CD4-positive, alpha-beta T cell treated with Interleukin-10 for 1 hour (primary cell): ENCODE measurements at places on chromosomes 11 and 22.
A peak's percentile ranks its signal among the peaks of the same experiment; 100 is the strongest.

DNA sequence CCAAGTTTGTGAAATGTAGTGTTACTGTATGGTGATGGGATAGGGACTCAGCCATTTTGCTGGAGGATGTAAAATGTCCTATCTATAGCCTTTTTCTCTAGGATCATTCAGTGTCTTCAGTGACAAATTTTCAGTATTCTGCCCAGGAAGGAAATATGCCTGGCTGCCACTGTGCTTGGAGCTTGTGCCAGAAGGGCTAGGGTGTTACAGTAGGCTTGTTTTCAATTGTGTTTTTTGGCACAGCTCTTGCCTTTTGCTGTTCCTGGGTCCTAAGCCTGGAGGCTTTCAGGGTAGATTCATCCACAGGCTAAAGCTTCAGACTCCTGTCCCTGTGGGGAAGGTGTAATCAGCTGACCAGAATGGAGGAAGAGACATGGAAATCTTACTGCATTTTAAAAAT is 22.0 kb upstream of the PHOX2A start:
- DNase-seq, result no peak

- DNase-seq, result peak; percentile 80
Measured at GRCh38 chr22:39598017-39598965, 27.7 kb downstream of the CACNA1I start.

DNA sequence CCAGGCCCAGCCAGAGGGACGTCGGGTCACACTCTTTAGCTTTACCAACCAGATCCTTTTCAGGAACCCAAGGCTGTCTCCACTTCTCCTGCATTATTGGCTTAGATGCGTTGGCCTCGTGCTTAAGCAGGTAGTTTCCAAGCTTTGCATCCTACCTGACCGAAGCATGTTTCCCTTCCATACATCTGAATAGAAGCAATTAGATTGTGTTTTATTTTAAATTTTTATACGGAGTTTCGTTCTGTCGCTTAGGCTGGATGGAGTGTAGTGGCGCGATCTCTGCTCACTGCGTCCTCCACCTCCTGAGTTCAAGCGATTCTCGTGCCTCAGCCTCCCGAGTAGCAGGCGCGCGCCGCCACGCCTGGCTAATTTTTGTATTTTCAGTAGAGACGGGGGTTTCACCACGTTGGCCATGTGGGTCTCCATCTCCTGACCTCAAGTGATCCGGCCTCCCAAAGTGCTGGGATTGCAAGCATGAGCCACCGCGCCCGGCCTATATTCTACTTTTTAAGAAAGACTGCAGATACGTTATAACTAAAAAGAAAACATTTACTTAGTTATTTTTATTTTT is 677 bp downstream of the DYNC2H1 start:
- no peak for DNase-seq

- no peak for DNase-seq
Measured at GRCh38 chr11:127524618-127525017, 524.0 kb upstream of the KIRREL3 start.

- peak; percentile 91 for DNase-seq
Measured at GRCh38 chr11:57644748-57645688, 4.7 kb downstream of the YPEL4 start.

DNA sequence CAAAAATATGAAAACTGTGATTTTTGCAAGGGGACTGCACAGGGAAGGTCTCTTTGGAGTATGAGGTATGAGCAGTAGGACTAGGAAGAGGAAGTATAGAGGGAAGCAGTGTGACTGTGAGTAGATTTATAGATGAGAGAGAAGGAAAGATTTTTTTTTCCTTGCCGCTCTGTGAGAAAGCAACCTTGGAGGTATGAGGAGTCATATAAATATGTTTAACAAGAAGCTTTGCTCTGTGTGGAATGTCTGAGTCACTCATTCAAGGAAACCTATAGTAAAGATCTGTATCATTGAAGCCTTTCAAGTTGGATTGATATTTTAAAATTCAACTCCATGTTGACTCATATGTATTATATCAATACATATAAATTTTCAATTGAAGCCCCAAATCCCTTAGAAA is 26.2 kb downstream of the DNHD1 start:
- DNase-seq, result no peak

DNA sequence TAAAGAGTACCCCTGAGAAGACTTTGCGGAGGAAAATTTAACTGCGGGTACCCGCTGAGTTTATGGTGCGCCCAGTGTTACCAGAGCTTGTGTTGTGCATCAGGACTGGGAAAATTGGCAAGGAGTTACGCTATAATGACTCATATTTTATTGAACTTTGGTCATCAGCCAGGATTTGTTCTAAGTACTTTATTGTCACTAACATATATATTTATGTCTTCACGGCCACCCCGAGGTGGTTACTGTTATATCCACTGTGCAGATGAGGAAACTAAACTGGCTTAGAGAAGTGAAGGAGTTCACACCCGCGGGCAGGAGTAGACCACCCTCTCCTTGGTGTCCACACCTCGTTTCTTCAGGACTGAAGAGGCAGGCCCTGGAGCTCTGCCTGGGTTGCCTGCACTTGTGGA is 667 bp downstream of the ACCS start:
- peak; percentile 2 for DNase-seq

DNA sequence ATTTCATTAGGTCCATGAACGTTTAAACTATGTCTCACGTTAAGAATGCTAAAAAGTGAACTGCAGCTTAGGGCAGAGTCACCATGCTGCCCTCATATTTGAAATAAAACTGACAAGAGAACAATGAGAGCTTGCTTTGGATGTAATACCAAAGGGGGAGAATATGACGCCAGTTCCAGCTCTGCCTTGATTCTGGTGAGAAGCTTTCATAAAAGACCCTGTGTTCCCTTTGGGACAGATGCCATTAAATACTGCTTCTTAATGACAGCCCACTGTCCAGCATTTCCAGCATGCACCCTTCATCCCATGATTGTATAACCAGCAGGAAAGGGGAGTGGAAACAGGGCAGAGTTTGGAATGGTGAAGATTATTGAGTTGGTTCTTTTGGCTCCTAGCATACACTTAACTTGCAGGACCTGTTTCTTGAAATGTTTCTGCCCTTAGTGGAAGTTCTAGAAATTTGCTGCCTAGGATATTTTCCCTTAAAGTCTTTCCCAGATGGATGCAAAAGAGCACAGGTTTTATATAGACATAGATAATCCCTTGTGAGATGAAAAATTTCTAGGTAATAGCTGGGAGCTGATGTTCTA is 139.3 kb upstream of the LDLRAD3 start:
- no peak for DNase-seq

DNA sequence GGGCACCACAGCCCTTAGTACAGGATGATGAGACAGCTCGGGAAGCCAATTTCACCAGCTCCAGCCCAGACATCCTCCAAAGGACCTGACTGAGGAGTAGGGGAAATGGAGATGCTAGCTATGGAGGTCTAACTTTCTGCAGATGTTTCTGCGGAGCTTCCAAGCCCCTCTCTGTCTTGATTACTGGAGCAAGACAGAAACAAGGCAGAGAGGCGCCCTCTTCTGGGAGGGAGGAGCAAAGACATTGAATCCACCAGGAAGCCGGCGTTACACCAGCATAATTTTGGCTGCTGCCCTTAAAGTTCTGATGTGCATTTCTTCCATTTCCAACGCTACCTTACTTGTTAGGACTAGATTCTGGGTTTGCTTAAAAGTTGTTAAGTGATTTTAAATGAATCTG is 107.3 kb upstream of the HSD17B12 start:
- DNase-seq, result no peak
